Stimulated activated memory B cell treated with anti-CD40 and anti-IgM and Interleukin-4, amounts not matched to agents 10 μg/mL and 1 μg/mL and 100 μg/mL, for 72 hours (primary cell): ENCODE measurements at places on chromosomes 2 and 18.

DNA sequence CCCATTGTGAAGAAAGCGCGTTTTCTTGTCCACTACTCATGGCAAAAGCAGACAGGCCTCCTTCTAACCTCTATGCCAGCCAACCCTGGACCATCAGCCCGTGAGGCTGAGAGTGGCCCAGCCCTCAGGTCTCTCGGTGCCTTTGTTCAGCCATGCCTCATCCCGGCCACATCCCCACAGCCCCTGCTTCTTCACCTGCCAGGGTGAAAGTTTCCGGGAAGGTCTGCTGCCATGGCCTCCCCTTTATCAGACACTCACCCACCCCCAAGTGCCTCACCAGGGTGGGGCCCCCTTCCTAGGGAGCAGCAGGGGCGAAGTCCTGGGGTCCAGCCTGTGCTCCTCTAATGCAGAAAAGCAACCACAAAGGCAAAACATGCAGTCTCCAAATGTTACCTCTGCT, 478.4 kb upstream of the SALL3 start:
- no peak for ATAC-seq

- ATAC-seq, result no peak
Measured at GRCh38 chr2:8753609-8754008, 71.8 kb downstream of the ID2 start.

DNA sequence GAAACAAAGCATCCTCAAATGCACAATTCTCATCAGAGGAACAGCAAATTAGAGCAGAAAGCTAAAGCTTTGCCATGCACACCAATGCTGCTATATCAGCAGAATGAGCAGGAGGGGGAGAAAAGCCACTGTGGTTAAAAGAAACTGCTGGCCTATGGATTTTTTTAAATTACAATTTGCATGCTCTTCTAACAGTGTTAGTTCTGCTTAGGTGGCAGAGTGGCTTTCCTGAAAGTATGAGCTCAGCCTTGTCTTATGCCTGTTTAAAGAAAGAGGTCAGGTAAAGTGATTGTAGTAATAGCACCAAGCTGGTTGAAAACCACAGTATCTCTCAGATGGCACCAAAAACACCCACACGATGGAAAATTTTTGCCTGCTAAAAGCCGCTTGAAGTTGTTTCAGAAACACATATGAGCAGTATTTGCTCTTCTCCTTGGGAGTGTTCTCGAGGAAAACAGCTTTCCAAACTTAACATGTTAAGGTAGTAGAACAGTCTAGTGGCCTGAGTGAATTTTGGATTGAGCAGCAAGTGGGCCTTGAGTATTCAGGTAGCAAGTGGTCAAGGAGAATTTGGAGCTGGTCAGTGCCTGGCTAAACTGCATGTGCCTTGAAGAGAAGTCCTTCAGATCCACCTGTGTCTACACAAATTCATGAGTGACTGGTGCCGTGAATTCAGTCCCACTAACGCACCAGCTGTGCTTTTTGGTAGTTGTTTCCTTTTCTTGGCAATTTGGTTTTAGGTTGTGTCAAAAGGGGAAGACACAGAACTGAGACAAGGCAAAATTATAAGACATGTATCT, 19.6 kb upstream of the NDUFV2 start:
- ATAC-seq, result peak; percentile 98

GRCh38 chr18:10145546-10145945, 231.7 kb downstream of the VAPA start:
- ATAC-seq, result no peak

GRCh38 chr2:188931361-188931760, 42.8 kb upstream of the COL3A1 start:
- ATAC-seq, result no peak

- ATAC-seq, result no peak
Measured at GRCh38 chr2:216341121-216341520, 31.2 kb downstream of the MARCHF4 start.

GRCh38 chr2:18976168-18976961, 382.1 kb downstream of the OSR1 start:
- ATAC-seq, result peak; percentile 82

- no peak for ATAC-seq
Measured at GRCh38 chr2:218401890-218402289, 2.2 kb downstream of the CTDSP1 start.

GRCh38 chr18:711310-711656, 1.1 kb downstream of the ENOSF1 start:
- no peak for ATAC-seq
